ENCODE measurements at places on chromosomes 2 and 18.
A peak's percentile ranks its signal among the peaks of the same experiment; 100 is the strongest.

GRCh38 chr2:237482485-237482884 lies 4.6 kb upstream of the MLPH start:
- peak; percentile 21 for DNase-seq

DNA sequence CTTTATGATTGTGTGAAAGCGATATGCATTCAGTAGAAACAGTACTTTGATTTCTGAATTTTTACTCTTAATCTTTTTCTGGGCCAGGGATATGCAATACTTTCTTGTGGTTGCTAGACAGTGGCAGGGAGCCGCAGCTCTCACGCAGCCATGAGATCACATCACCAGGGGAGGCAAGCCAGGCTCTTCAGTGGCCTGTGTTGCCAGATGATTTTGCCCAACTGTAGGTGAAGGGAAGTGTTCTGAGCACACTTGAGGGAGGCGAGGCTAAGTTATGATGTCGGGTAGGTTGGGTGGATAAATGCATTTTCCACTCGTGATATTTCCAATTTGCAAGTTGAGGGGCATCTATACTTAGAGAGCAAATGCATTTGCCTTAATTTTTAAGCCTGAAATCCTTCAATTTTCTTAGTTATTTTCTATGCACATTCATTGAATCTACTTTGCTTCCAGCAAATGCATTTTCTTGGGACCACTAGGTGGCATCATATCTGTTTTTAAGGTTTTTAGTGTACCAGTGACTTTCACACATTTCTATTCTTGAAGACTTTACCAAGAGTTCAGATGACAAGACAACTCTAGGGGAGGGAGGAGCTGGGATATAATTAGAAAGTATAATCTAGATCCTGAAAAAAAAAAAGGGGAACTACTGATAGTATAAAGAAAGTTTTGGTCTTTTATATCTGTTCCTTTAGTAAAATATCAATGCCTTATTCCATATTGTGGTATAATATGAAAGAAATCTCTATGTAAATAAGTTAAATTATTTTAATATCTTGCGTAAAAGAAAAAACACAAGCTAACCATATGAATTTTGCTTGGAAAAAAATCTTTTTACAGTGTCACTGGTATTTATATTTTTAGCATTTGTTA lies 643.3 kb downstream of the SOCS6 start:
- peak; percentile 46 for DNase-seq

- no peak for DNase-seq
These were observed 18.4 kb downstream of the NCOA1 start for GRCh38 chr2:24509425-24509824.

DNA sequence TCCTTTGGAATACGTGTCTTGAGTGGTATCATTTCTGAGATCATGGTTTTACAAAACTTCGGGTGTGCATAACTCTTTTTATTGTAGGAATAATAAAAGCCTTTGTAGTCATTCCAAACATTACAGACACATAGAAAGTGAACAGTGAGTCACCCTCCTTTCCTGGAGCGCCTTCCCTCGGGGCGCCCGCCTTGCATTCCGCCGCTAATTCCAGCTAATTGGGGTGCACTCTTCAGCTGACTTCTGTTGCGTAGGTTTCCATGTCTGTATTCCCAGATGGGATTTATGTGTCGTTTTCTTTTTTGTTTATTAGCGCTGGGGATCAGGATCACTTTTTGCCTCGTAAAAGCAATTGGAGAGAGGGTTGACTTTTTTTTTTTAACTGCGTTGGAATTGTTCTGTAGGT lies 18.7 kb downstream of the SH3BP4 start:
- DNase-seq: peak; percentile 83

DNA sequence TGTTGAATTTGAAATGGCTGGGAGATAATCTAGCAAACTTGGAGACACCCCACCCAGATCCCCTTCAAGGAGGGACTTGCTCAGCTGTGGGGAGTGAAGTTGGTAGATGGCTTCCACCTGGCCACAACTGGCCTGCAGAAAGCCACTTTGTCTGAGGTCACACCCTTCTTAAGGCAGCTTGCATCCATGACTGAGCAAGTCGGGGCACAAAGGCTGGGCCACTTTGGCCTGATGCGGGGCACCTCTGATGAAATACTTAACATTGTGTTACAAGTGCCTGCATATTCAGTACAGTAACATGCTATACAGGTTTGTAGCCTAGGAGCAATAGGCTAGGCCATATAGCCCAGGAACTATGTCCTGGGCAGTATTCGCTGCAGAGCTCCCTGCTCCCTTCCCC lies 13.4 kb upstream of the RPL37A start:
- no peak for DNase-seq

- no peak for DNase-seq
These were observed 40.2 kb upstream of the SKA1 start for GRCh38 chr18:50334546-50335152.

DNA sequence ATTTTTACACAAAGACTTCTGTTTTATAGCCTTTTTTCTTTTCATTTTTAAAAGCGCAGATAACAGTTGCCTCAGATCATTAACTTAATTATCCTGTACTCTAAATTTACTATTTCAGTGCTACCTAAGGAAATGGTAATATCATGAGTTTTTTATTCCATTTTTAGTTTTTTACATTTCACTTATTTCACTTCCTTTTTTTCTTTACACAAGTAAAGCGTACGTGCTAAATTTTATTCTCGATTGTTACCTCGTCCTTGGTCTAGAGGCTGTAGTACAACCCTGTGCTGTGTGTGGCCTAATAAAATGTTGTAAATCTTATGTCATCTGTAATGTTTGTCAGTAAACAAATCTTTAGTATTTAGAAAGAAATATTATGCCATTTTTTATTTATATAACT lies 49.2 kb downstream of the CRIM1 start:
- DNase-seq: no peak

DNA sequence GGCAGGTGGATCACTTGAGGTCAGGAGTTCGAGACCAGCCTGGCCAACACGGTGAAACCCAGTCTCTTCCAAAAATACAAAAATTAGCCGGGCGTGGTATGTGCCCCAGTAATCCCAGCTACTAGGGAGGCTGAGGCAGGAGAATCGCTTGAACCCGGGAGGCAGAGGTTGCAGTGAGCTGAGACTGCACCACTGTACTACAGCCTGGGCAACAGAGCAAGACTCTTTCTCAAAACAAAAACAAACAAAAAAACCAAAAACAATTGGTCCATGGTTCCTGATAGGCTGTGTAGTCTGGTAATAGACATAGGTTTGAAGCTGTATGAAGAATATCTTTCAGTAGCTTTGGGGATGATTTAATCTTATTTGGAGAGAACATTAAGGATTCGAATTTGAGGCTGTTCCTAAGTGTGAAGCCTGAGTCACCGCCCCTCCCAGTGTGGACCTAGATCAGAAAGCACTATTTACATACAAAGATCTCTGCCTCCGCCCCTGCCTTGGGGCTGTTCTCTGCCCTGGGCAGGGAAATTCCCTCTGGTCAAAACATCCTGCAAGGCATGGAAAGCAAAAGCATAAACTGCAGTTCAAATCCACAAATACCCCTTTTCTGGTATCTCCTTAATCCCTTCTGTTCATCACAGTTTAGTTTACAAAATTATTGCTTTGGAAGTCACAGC lies 52.8 kb upstream of the PMAIP1 start:
- peak; percentile 54 for DNase-seq

DNA sequence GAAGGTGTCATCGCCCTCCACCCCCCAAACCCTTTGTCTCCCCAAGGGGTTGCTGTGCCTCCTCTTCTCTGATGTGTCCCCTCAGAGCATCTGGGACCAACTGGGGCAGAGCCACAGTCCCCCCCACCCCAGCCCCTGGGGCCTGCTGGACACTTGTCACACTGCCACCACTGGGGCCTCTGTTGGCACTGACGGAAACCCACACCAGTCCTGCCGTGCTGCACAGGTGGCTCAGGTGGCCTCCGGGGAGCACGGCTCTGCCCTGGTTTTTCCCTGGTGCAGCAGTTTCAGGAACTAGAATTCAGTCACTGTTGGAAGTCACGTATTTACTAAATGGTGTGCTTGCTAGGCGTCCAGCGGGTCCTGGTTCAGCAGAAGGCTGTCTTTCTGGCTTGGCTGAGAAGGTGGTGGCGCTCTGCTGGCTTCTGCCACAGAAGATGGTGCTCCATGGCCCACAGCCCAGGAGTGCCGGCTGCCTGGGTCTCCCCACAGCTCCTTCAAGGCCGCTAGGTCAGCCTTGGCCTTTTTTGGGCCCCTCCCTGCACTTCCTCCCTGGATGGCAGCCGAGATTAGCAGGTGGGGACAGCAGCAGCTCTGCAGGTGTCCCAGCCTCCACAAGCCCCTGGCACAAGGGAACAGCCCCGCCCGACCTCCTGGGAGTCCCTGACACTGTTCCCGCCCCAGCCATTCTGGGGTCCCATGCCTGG lies 18.6 kb upstream of the KLHL30 start:
- DNase-seq: no peak

- no peak for DNase-seq
These were observed 8.7 kb upstream of the MPP4 start for GRCh38 chr2:201707142-201707541.

- DNase-seq: no peak
These were observed 27.5 kb downstream of the TSHZ1 start for GRCh38 chr18:75238100-75238499.

Data from astrocyte of the hippocampus (primary cell).